Activated CD8-positive, alpha-beta memory T cell treated with anti-CD3 and anti-CD28 coated beads for 1 hour (primary cell): ENCODE measurements at places on chromosomes 12 and 14.
A peak's percentile ranks its signal among the peaks of the same experiment; 100 is the strongest.

DNA sequence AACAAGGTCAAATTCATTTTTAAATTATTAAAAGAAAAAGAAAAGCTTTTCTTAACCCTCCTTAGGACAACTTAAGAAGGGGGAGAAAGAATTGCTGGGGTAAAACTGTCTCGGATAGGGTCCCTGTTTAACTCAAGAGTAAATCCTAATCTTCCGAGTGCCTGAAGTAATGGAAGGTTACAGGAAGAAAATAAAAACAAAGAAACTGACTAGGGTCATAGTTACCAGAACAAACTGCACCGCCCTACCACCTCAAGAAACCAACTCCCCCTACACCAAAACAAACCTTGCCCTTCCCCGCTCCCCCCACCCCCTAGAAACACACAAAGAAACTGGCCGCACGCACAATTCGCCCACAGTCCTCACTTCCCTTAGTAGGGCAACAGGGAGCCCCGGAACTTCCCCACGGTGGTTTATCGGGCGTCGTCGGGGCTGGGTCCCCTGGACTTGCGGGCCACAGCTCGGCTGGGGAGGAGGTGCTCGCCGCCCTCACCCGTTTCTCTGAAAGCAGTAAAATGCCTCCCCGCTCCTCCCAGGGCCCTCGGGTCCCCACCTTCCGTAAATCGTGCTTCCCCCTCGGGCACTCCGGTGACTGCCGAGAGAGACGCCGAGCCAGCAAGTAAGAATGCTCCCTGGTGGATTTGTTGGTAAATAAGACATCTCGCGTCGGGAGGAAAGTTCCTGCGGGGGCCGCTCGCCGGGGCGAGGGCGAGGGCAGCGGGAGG is 2.4 kb downstream of the SINHCAF start:
- DNase-seq, result peak; percentile 12

- no peak for DNase-seq
Observed at GRCh38 chr14:96417254-96417653, 25.3 kb downstream of the AK7 start.

DNA sequence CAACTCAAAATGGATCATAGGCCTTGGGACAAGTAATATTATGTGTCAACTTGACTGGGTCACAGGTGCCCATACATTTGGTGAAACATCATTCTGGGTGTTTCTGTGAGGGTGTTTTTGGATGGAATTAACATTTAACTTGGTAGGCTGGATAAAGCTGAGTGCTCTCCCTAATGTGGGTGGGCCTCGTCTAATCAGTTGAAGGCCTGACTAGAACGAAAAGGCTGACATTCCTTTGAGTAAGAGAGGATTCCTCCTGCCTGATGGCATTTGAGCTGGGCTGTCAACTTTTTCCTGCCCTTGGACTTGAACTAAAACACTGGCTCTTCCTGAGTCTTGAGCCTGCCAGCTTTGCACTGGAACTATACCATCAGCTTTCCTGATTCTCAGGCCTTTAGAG is 93.4 kb upstream of the ESRRB start:
- no peak for DNase-seq

DNA sequence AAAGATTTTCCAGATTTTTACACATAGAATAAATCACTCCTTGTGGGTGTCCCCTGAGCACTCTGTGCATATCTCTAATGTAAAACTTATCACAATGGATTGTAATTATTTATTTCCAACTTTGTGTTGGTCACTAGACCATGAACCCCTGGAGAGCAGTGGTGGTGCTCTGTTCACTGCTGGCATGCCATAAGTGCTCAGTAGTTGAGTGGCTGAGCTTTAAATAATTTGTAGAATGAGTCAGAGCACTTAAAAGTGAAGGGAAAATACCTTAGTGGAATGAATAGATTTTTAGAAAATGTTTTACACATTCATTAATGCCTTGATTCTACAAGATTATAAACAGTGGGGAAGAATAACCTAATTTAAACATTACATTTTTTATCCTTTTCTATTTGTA is 6.3 kb downstream of the MGAT4C start:
- no peak for DNase-seq

- no peak for DNase-seq
Observed at GRCh38 chr14:51516706-51517395, 134.9 kb upstream of the FRMD6 start.

DNA sequence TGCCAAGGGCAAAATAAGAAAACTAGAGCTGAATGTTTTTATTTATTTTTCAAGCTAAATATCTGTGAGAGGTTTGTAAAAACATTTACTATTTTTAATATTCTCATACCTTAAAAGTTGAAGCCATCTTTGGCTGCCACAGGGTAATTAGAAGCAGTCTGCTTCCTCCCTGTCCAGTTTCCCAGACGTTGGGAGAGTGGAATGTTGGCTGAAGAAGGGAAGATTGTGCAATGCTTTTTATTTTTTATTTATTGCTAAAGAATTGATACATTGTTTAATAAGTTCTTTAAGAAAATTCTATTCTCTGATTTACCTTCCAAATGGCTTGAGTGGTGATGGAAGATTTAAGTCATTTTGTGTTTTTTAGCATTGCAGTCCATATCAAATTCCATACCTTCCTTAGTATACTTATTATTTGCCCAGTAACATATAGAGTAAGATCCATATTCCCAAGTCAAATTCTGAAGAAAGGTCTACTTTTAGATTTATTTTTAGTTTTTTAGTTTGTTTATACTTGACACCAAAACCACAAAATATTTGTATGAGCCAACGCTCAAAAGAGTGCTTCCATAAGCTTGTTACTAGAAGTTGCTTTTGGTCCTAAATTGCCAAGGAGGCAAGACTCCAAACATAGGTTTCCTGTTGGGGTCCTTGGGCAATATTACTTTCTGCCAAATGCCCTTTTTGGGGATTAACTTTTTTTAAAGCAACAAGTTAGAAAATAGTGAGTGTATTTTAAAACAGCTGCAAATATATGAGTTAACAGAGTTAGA is 124.0 kb upstream of the CPM start:
- no peak for DNase-seq

DNA sequence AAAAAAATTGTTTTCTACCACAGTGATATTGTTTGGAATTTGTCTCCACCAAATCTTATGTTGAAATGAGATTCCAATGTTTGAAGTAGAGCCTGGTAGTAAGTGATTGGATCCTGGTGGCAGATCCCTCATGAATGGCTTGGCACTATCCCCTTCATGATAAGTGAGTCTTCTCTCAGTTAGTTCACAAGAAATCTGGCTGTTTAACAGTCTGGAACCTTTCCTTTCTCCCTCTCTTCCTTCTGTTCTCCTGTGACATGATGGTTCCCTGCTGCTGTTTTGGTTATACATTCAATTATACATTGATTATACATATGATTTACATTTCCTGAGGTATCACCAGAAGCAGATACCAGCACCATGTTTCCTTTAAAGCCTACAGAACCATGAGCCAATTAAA is 442.2 kb downstream of the SLC6A15 start:
- no peak for DNase-seq

DNA sequence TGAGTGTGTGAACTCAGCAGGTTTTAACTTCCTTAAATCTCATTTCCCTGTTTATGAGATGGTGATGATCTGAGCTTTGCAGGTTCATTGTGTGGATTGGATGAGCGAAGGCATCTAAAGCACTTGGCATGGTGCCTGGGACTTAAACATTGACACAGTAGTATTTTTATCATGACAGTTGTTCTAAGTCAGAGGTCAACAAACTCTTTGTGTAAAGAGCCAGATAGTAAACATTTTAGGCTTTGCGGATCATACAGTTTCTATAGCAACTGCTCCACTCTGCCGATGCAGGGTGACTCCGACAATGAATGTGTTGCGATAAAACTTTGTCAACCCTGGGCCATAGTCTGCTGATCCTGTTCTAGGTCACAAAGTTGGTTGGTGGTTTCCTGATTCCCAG is 25.2 kb downstream of the SLC24A4 start:
- DNase-seq, result no peak

GRCh38 chr12:110540048-110540447 is 37.9 kb downstream of the RAD9B start:
- DNase-seq, result no peak

DNA sequence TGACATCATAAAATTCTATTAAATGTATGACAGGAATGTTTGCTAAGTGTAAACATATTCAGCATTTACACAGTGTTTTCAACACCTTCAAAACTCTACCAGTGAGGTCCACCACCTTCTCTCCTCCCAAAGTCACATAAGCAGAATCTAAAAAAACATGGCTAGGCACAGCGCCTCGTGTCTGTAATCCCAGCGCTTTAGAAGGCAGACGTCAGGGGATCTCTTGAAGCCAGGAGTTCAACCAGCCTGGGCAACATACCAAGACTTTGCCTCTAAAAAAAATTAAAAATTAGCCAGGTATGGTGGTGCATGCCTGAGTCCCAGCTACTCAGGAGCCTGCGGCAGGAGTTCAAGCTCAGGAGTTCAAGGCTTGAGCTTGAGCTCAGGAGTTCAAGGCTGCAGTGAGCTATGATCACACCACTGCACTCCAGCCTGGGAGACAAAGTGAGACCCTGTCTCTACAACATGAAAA is 30.0 kb downstream of the NUMB start:
- DNase-seq, result no peak

DNA sequence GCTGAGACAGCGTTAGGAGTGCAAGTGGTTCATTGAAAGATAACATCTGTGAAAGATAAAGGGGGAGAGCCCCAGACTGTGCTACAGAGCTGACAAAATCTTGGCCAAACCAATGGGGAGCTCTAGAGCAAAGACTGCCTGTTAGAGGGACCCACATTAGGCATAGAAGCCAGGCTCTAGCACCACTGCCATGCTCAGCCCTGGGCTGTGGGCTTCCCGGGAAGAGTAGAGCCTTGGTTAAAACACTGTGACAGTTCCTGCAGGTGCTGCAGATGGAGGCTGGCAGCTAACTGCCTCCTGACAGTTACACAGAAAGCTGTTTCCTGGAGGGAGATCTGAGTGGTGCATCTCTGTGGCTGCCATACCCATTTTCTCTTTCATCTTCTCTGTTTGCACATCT is 23.0 kb downstream of the TSHR start:
- DNase-seq, result no peak

DNA sequence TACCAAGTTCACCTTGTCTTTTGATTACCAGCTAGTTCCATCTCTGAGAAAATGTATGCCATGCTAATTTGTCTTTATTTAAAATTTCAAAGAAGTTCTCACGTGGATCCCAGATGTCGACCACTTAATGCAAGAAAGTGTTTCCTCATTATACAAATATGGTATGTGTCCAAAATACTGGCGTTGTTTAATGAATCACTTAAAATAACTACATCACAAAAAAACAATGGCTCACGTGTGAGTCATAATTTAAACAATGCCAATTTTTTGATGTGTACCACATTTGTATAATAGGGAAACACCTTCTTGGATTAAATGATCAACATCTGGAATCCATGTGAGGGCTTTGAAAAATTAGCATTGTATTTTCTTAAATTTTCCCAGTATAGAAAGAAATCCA is 40.8 kb downstream of the DBX2 start:
- no peak for DNase-seq

DNA sequence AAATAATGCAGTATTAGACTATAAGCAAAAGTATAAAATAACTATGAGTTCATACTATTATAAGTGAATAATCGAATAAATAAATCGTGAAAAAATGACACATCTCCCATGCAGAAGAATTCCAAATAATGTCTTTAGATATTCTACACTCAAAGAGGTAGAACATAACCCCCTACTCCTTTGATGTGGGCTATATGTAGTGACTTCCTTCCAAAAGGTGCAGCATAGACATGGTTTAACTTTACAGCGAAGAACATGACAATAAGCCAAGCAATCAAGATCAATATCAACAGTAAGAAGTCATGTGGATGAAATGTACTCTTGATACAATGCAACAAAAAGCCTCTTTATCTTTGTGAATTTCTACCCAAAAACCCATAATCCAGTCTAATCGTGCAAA is 46.0 kb upstream of the HIF1A start:
- no peak for DNase-seq

DNA sequence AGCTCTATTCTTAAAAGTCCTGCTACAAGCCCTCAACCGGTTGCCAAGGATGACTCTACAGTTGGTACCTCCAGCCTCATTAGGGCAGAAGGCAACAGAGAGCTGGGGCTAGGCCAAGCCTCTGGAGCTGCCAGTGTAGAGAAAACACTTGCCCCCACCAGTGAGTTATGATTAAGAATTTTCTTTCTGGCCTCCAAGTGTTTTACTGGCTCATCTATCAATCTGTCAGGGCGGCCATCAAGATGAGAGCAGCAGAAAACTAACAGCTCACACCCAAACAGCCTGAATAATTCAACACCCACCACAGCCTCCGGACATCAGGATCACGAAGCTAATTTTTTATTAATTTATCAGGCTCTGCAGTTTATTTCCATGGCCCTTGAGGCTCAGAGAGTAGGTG is 40.7 kb upstream of the CMKLR1 start:
- DNase-seq, result no peak

GRCh38 chr14:75648066-75648838 is 12.4 kb downstream of the ERG28 start:
- no peak for DNase-seq

GRCh38 chr14:99574099-99574880 is 29.7 kb downstream of the CCDC85C start:
- no peak for DNase-seq

GRCh38 chr12:19311165-19311564 is 128.1 kb upstream of the AEBP2 start:
- DNase-seq, result no peak

- no peak for DNase-seq
Observed at GRCh38 chr12:77213319-77213718, 147.9 kb upstream of the E2F7 start.

DNA sequence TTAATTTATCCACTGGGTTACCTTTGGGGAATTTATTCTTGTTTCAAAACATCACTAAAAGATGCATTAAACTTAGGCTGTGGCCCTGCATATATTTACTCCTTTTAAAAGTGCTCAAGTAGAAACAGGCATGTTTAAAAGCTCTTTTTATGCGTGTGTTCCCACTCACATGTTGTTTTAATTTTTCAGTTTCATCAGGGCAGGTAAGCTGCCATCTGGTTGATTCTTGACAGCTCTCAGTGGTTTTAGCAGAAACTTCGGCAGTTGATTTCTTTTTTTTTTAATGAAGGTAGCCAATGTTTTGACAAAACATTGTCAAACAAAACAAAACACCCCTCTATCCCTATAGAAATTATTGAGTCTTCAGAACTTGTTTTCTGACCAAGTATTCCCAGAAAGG is 89.6 kb upstream of the LGR5 start:
- no peak for DNase-seq

- no peak for DNase-seq
Observed at GRCh38 chr12:96448300-96448699, 41.1 kb upstream of the CFAP54 start.
